ENCODE measurements at places on chromosomes 12 and 14.
A peak's percentile ranks its signal among the peaks of the same experiment; 100 is the strongest.

DNA sequence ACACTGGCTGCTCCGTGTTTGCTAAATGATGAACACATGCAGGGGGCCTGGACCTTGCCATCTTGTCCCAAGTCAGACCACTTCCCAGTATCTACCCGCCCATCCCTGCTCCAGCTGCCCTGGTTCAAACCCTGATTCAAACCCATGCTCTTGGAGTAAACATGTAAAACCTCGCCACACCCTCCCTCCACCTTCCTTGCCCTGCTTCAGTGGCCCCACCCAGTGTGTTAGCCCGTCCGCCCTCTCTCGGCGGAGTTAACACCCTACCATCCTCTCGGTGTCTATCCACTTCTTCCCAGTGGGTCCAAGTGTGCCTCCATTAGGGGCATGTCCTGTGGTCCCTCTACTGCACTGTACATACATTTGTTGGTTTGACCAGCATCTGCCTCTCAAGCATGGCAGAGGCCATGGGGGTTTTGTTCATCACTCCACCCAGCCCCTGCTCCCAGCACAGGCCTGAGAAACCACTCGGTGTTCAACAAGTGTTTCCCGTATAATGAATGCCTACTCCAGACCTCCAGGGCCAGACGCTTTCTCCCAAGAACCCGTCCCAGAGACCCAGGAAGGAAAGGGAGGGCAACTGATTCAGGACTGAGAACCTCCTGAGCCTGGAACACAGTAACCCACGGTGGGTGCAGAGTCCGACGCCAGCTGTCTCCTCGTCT, 37.1 kb downstream of the P2RX4 start:
- DNase-seq, result no peak

DNA sequence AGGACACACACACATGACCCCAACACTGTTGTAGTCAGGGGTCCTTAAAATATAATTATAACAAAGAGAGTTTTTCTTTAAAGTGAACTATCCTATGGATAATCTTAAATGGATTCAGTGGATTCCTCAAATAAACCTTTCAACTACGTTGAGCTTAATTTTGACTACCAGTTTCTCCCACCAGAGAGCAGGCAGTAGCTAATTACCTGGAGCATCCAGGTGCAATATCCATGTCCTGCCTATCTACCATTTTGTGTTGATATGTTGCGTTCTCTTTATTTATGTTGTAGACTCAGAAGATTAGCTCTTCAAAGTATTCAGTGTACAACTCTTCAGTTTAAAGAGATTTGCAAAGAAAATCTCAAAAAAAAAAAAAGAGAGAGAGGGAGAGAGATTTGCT, 127.2 kb upstream of the GZMB start:
- no peak for DNase-seq

GRCh38 chr14:105069871-105070759, 4.9 kb upstream of the GPR132 start:
- no peak for DNase-seq

DNA sequence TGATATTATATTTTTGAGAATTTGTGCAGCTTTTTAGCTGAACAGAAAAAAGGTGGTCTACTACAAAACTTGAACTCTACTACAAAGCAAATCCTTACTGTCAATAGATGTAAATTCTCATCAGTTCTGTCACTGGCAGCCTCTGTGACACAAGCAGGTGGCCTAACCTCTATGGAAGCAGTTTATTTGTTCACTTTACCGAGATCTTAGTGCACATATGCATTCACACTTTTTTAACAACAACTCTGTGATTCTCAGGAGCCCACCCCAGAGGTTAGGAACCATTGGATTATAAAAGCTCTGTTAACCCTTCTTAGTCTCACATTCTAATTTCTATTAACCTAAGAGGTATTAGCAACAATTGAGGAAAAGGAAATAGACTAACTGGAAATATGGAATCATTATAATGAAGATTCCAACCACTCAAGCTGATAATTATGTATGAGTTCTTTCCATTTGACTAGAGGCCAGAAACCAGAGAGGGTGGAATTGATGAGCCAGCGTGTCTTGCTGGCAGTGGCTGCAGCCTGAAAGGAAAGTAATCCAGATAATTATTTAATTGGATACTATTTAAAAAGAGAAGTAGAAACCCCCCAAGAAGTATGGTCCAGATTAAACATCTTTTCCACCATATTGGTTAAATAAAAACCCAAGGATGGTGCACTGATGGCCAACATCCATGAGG, 451.1 kb downstream of the TMEM117 start:
- no peak for DNase-seq

DNA sequence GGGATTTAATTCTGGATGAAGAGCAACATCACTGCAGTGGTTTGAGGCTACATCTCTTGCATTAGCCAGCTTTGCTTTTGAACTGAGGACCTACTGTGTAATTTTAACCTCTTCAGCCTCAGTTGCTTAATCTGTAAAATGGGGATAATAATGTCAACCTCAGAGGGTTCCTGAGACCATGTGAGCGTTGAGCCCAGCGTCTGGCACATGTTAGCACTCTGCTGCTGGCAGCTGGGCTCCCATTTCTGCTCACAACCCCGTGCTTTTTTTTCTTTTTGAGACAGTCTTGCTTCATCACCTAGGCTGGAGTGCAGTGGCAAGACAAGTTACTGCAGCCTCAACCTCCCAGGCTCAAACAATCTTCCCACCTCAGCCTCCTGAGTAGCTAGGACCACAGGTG, 31.6 kb downstream of the TESC start:
- no peak for DNase-seq

GRCh38 chr14:81187832-81188522, 32.8 kb downstream of the GTF2A1 start:
- no peak for DNase-seq

DNA sequence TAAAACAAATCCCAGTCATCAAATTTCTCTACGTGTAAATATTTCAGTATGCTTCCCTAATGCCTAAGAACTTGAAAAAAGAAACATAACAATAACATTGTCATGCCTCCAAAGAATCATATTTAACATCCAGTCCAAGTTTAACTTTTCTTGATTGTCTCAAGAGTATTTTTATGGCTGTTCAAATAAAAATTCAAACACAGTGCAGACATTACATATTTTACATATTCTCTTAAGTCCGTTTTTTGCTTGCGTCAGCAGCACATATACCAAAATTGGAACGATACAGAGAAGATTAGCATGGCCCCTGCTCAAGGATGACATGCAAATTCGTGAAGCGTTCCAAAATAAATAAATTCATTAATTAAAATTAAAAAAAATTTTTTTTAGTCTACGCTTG, 23.3 kb upstream of the EEA1 start:
- DNase-seq, result no peak

- no peak for DNase-seq
Measured at GRCh38 chr14:72256055-72256454, 323.8 kb downstream of the RGS6 start.

GRCh38 chr12:120890963-120891362, 13.2 kb downstream of the SPPL3 start:
- no peak for DNase-seq

DNA sequence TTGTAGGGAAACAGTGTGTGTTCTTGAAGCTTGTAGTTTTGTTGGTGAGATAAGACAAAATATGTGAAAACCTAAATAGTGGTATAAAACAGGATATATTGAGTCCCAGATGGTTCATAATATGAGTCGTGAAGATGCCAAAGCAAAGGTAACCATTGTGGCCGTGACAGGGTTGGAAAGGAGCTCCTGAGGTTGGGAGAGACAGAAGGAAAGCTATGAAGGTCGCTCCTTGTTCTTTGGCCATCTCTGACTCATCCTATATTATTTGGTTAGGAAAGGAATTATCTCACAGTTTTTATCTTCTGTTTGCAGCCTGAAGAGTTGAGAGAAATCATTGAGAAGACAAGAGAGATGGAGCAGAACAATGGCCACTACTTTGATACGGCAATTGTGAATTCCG, 27.1 kb downstream of the ATP6V1D start:
- DNase-seq, result no peak

DNA sequence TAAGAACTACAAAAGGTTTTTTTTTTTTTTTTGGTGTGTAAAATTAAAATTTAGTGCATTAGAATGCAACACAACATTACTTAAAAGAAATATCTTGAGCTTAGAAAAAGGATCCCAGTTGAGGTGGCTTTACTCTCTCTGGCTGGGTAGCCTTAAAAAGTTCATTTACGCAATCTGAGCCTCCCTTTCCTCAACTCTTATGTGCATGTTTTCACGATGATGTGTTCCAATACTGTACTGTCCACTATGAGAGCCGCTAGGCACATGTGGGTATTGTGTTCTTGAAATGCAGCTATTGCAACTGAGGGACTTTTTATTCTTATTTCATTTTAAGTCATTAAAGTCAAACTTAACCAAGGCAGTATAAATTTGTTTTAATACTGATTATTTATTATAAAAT, 460.9 kb upstream of the SYT1 start:
- peak; percentile 58 for DNase-seq

GRCh38 chr14:70664698-70665447, 23.2 kb downstream of the TTC9 start:
- DNase-seq, result no peak

DNA sequence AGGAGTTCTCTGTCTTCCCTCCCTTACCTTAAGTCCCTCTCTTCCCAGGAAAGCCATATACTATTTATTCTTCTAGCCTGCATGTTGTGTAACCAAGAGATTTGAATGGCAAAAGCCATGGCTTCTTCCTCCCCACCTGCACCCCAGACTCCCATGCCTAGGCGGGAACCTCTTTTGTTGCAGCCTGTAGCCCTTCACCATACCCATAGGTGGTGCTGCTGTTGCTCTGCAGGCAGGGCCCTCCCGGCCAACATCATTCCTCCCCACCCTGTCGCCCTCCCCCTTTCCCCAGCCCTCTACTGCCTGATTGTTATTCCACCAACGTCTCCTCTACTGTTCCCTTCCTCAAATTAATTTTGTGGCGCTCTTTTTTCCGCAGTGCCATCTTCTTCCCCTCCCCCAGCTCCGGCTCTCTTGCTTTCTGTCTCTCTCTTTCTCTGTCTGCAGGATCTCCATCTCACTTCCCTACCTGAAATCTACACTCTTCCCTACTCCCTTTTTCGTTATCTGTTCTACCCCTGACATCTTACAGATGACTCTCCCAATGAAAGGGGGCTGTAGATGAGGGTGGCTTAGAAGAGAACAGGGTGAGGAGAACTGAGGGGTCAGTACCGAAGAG, 13.8 kb downstream of the NGDN start:
- no peak for DNase-seq

DNA sequence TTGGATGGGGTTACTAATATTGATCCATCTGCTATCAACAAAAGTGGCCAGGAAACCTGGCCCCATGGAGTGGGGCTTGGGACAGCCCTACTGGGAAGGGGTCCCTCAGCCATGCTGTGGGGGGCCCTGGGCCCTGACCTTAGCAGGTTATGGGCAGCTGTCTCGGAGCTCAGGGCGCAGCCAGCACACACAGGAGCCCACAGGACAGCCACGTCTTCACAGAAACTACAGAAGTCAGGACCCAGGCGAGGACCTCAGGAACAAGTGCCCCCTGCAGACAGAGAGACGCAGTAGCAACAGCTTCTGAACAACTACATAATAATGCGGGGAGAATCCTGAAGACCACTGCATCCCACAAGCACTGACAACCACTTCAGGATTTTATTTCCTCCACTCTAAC, 11.9 kb upstream of the FKBP11 start:
- no peak for DNase-seq

DNA sequence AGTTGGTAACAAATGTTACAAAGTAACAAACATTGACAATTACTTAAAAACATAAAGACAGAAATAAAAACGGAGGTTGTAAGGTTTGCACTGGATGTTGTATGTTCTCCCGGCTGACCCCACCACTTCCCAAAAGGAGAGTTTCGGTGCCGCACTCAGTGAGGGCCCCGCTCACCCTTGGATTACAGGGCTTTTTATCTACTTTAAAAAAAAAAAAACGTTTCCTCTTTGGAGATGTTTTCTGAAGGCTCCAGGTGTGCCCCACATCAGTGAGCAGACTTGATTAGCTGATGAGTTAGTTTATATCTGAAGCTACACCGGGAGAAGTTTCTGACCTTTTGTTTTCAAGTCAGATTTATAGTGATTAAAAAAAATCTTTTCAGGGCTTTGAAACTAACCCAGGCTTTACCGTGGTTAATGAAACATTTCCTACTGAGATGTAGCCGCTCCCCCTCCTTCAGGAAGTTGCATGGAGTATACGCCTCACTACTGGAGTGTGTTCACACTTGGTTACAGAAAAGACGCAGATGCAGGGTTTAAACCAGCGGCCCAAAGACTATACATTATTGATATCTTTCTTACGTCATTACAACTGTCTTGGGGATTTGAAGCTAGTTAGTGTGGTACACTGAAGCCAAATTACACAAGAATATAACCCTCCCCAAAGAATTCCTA, 38.0 kb upstream of the BCL7A start:
- DNase-seq, result no peak

- DNase-seq, result no peak
Measured at GRCh38 chr12:53034459-53034858, 15.4 kb upstream of the TNS2 start.

GRCh38 chr12:46299851-46300250, 31.0 kb upstream of the SLC38A1 start:
- no peak for DNase-seq

- DNase-seq, result no peak
Measured at GRCh38 chr12:89636776-89637160, 71.9 kb downstream of the ATP2B1 start.

GRCh38 chr14:23181946-23182345, 1.5 kb downstream of the SLC7A8 start:
- no peak for DNase-seq

- no peak for DNase-seq
Measured at GRCh38 chr12:89538897-89539296, 13.1 kb upstream of the POC1B start.

- no peak for DNase-seq
Measured at GRCh38 chr14:105861985-105862465, 335.6 kb downstream of the TMEM121 start.

- no peak for DNase-seq
Measured at GRCh38 chr12:116839287-116839830, 41.9 kb downstream of the HRK start.

DNA sequence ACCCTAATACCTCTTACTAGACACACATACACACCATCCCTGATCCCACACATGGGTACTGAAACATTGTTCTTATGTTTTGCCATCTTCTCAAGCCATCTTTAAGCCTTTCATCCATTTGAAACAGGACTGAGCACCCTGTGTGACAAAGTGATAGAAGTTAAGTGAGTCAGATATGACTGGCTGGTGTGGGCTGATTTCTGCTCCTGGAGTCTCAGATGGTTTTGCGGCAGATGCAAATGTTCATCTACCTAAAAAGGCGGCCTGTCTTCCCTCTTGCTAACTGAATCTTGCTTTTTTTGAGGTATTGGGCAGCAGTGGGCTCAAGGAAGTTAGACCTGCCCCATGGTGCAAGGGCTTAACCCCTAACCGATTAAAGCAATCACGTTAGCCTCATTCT, 30.4 kb upstream of the PKP2 start:
- no peak for DNase-seq

GRCh38 chr12:23704992-23705943, 244.2 kb downstream of the SOX5 start:
- DNase-seq, result no peak
